ENCODE measurements at places on chromosomes 2 and 18.

- DNase-seq, result no peak
These were observed 653 bp upstream of the ANKAR start for GRCh38 chr2:189673661-189674373.

- DNase-seq, result no peak
These were observed at the start of gene M1AP for GRCh38 chr2:74648009-74648443. TSS of gene M1AP (minus strand) at chr2:74648330. CDS start at chr2:74640275, 8,055 bp downstream.

GRCh38 chr2:78592491-78592890, 433.0 kb upstream of the REG3G start:
- DNase-seq, result no peak

- no peak for DNase-seq
These were observed 13.1 kb downstream of the AP1S3 start for GRCh38 chr2:223824301-223824700.

- DNase-seq, result no peak
These were observed 122.6 kb upstream of the OTX1 start for GRCh38 chr2:62928015-62928414.

- DNase-seq, result no peak
These were observed 191.2 kb downstream of the SPAG16 start for GRCh38 chr2:213475433-213475832.

DNA sequence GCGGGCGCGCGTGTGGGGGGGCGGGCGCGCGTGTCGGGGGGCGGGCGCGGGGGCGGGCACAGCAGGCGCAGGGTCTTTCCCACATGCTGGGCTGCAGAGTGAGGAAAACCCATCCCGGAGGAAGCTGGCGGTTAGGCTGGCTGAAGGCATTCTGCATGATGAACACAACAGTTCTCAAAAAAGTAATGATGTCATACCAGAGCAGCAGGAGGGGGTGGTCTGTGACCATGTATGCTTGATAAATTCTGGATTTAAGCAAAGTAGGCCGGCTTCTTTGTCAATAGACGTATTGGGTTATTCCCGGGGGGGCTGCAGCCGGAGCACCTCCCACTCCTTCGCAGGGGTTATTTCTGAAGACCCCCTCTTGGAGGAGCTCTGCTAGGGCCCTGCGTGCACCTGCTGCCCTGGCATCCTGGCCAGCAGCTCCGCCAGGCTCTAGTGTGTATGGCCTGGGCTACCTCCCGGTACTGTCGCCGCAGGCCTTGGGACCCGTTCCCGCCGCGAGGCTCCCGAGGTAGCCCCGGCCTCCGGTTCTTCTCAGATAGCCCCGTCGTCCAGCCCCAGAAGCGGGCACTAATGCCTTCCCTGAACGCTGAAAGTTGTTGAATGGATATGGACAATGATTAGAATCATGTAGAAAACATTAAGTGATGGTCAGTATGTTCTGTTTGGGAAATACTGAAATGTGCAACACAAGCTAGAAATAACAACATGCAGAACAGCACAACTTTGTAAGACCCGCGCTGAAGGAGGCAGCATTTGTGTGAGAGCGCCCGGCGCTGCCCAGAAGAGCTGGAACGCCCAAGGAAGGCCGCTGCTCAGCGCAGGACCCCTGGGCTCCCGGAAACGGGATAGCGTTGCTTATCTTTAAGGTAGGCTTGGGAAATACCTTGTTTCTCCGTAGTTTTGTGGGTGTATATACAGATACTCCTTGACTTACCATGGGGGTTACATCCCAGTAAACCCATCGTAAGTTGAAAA, 101.4 kb upstream of the RAB6C start:
- no peak for DNase-seq

DNA sequence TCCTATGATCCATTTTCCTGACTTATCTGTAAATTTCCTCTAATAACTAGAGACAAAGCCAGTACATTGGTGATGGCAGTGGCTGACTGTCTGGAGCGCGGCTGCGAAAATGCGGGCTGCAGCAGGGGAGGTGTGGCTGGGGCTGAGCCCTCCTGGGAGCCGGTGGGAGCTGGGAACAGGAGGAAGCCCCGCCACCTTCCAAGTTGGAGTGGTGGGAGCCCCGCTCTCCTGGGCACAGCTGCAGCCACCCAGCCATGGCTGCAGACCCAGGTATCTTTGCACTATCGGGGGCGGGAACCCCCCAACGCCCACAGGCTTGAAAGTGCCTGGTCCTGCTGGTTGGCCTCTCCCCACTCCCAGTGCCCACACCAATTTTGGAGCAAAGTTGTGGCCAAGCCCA, 633.0 kb upstream of the TMEFF2 start:
- no peak for DNase-seq

- DNase-seq, result no peak
These were observed 36.6 kb downstream of the FEZ2 start for GRCh38 chr2:36561237-36561944.

DNA sequence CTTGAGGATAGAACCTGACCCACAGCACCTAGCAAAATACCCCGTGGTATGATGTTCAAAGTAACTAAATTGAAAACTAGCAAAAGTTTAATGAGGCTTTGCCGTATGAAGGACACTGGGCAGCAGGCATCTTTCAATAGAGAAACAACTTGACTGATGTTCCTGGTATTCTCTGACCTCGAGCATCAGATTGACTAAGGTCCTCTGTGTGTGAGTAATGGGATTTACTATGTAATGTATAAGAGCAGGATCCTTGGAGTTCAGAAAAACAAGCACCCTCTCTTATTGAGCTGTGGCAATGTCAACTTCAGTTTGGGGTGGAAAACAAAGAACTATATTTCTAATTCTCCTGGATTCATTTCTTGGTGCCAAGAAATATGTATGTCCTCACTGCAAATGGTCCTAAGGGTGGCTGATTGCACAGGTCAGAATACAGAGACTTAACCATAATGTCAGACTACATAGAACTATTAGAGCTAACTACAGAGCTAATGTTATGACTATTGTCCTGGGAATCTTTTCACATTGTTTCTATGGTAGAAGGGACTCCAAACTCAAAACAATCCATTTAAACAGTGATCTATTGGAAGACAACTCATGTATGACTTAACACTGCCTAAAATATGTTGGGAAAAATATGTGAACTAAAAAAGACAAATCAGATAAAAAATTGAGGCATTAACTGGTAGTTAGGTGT, 4.4 kb downstream of the TNFAIP6 start:
- DNase-seq, result no peak

DNA sequence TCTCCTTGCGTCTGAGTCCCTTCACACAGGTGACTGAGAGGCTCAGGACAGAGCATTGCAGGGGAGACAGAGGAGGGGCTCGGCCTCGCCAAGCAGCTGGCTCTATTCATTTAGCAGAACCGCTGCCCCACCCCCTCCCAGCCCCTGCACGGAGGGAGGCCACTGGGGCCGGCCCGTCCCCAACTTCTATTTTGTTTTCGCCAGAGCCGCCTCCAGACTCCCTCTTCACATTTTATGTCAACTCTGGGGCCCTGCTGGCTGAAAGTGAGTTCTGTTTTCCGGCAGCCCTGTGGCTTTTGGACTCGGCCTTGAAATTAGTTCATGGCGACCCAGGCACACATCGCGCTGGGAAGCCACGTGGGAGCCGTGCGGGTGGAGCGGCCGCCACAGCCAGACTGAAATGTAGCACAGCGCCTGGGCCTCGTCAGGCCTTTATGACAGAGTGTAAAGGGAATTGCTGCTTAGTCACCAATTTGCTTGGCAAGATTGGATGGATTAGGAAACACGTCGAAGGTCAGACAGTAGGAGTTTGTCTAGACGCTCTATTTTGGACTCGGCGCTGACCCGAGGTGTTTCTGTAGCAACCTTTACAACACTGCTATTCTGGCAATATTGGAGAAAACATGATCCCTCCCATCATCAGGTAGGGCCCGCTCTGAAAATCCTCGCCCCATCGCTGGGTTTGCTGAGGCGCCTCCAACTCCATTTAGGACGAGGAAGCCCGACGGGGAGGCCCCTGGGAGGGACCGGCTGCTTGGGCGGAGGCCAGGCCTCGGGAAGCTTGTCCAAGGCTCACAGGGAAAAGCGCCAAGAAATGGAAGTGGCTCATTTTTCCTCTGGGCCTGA, 90.7 kb upstream of the CTDP1 start:
- DNase-seq, result no peak

- no peak for DNase-seq
These were observed 131.2 kb downstream of the TMEM18 start for GRCh38 chr2:545711-546650.

GRCh38 chr2:106792671-106793070, 93.3 kb downstream of the ST6GAL2 start:
- no peak for DNase-seq

GRCh38 chr2:173545364-173545763, 190.7 kb downstream of the CDCA7 start:
- DNase-seq, result no peak

DNA sequence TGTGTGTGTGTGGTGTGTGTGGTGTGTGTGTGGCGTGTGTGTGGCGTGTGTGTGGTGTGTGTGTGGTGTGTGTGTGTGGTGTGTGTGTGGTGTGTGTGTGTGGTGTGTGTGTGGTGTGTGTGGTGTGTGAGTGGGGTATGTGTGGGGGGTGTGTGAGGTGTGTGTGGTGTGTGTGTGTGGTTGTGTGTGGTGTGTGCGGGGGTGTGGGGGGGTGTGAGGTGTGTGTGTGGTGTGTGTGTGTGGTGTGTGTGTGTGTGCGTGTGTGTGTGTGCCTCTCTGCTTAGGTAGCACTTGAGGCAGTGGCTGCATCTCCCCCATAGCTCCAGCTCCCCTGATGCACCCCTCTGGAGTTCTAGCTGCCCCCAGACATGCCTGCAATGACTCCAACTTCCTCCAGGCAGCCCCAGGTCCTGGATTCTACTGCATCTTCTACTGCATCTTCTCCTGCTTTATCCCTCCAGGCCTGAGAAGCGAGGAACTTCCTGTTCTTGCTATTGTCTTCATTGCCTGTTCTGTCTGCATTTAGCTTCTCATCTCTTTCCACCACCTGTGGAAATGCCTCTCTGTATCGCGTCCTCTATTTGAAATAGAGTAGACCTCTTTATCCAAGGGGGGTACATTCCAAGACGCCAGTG, 22.2 kb upstream of the MLPH start:
- no peak for DNase-seq

GRCh38 chr2:128306931-128307460, 11.7 kb downstream of the HS6ST1 start:
- no peak for DNase-seq

- DNase-seq, result no peak
These were observed 5.4 kb downstream of the ALS2 start for GRCh38 chr2:201775326-201775725.

DNA sequence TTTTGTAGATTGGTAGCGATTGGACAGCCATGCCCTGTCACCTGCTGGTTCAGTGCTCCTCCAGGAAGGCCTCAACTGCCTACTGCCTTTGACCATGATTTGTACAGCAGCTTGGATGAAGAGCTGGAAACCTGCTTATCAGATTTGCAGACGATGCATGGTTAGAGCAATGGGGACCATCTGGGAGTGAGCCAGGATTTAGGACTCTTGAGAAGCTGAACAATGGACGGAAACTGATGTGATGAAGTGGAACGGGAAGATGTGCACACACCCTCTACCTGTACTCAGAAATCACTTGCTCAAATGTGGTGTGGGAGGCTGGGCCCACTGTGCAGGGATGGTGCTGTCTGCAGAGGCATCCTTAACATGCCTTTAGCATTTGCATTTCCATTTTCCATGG, 57.2 kb downstream of the NCK2 start:
- no peak for DNase-seq

GRCh38 chr2:218271487-218271797, 1.1 kb downstream of the PNKD start:
- no peak for DNase-seq

- no peak for DNase-seq
These were observed 37.8 kb upstream of the CCDC195 start for GRCh38 chr2:224753743-224754540.

DNA sequence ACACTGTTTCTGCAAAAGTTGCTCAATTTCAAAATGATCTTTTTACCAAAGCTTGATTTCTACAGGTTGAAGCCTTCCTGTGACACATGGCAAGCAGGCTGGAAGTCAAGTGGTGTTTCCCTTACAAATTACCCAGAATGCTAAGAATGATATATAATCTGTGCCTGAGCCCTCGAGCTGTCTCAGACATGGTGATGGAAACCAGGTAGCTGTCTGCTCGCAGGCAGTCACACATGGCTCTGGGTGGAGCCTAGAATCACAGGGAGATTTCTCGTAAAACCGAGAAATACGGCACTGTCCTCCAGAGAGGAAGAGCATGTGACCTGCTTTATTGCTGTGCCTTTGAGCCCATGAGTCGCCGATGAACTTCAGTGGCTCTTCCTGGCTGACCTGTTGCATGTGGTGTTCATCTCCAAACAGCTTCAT, 392.9 kb downstream of the ZNF521 start:
- no peak for DNase-seq

- peak; percentile 45 for DNase-seq
These were observed 37.2 kb upstream of the ID2 start for GRCh38 chr2:8644605-8645175.

- DNase-seq, result no peak
These were observed 85.4 kb upstream of the ZNF516 start for GRCh38 chr18:76580288-76580962.

GRCh38 chr2:49687918-49688317, 533.6 kb upstream of the FSHR start:
- no peak for DNase-seq

DNA sequence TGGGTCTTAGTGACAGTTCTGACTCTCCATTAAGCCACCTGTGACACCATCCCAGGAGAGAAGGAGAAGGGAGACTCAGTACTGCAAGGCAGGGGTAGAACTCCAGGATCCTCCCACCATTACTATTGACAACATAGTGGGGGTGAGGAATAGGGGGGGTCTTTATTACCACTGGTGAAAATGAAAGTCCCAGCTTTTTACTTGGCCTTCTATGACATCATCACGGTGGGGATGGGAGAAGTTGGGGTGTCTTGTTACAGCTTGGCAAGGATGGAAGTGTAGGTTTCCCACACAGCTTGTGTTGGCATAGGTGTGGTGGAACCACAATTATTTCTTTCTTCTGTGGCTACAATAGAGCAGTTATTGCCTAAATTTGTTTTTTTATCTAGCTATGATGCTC, 203.9 kb upstream of the DTNA start:
- no peak for DNase-seq

- DNase-seq, result no peak
These were observed 440.4 kb downstream of the CCDC85A start for GRCh38 chr2:56624181-56624580.

GRCh38 chr2:69962986-69963730, 1.7 kb upstream of the ASPRV1 start:
- DNase-seq, result no peak

DNA sequence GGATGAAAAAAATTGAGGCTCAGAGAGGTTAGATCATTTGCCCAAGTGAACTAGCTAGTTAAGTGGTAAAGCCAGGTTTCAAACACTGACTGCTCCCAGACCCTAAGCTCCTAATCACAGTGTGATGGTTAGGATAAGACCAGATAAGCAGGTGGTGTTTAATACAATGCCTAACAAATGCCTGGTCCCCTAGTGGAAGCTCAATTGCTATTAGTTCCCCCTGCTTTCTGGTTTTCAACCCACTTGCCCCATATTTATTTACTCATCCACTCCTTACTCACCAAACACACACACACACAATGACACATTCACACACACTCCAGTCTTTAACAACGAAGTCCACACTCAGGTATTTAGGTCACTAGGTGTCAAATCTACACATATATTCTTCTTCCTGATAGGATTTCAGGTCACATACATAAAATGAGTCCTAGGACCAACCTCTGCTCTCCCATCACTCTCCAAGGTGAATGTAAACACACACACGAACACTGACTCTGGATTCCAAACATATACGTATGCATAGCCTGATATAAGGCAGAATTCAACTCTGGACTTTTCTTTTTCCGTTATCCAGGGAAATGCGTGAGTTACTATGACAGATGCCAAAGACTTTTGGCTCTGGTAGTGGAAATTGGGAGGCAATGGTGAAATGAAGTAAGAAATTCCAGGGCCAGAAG, 73.6 kb upstream of the TSPYL6 start:
- no peak for DNase-seq
